ENCODE measurements at places on chromosomes 13 and 19. TPM values are rescaled to one million over a fixed set of nuclear protein-coding genes. Genes with fewer than 3 reads are reported as not detected.

DNA sequence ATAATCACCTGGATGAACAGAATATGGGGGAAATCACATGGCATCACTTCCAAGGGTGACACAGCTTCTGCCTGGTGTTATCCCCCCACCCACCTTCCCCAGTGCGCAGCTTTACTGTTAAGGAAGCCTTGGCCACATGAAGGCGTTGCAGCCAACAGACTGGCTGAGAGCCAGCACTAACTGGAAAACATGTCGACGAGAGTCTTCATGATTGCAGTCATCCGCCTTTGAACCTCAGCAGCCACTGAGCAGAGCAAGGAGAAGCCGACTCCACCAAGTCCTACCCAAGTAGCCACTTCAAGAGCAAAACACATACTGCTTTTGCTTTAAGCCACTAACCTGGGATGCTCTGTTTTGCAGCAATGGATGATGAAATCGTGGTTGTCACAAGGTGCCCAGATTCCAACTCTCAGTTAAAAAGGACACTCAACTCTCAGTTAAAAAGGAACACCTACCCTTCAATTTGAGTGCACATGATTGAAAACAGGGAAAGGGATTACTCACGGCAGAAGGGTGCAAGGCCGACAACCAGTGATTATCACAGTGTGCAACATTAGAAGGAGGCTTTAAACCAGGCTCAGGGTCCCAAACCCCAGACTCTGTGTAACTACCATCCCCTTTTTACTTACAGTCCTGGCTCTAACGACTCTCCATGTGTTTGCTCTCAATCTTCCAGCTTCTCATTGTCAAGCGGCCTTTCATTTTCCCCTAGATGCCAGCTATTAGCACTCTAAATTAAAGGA is 149.1 kb downstream of the KLF12 start:
- no peak for DNase-seq

DNA sequence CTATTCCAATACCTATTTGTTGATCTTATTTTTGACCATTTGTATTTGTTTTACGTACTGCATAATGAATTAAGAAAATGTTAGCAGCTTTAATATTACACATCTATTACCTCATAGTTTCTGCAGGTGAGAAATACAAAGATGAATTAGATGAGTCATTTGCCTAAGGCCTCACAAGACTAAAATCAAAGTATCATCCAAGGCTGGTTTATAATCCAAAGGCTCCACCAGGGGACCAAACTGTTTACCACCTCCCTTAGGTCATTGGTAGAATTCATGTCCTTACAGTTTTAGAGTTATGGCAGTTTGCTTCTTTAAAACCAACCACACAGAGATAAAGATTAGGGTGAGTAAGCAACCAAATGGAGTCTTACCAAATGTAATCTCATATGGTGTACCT is 848.1 kb downstream of the SLITRK6 start:
- peak; percentile 3 for DNase-seq

DNA sequence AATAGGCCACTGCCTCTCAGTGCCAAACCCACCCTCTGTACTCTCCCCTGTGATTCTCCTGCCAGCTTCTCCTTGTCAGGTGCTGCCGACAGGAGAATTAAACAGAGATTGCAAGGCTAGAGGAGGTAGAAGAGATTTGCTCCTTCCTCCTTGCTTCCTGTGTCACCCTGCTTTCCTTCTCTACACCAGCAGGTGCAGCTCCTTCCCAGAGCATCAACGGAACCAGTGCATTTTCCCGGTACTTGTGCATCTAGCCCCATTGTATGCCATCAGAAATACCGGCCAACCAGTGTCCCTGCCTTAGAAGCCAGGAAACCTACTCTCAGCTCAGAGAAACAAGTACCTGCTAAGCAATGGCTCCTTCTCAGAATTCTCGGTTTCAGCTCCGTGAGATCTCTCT is 253.2 kb downstream of the SUCLA2 start:
- no peak for DNase-seq

The KLK8 gene
- total RNA-seq, result not detected

- DNase-seq, result no peak
Measured at GRCh38 chr19:15181394-15181793, 19.4 kb downstream of the NOTCH3 start.

DNA sequence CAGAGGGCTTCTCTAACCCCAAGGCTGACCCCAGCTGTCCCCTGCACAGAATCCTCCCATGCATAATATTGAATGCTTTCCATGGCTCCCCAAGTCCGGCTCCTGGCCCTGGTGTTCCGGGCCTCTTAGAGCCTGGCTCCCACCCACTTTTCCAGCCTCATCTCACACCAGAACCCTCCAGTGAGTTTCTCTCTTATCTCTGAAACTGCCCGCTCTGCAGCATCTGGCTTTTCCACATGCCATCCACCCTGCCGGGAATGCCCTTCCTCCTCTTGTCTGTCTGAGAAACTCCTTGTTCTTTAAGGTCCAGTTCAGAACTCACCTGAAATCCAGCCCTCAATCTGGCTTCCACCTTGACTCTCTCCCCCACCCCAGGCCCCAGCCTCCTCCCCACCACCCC is 6.8 kb downstream of the SYNGR4 start:
- no peak for DNase-seq

The SBK3 gene
- total RNA-seq, result not detected

The SPTBN4 gene
- 0.67 TPM for total RNA-seq

GRCh38 chr19:56663931-56664500 is 7.5 kb downstream of the ZNF835 start:
- no peak for DNase-seq

DNA sequence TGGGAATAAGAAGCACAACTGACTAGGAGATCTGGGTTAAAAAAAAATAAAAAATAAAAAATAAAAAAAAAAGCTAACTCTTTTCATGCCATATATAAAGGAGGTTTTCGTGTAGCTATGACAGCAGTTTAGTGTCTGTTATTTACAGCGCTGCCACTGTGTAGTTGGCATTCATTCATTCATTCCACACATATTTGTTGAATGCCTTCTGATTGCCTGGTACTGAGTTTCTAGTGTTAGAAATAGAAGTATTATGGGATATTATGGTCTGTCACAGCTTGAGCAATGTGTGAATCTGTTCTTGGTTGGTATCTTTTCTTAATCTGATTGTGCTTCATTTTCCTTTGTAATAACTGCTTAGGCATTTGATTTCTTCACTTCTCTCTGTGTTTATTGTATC is 237.4 kb downstream of the NBEA start:
- DNase-seq, result peak; percentile 59

- DNase-seq, result no peak
Measured at GRCh38 chr13:37068962-37069361, 9.5 kb upstream of the SUPT20H start.

- no peak for DNase-seq
Measured at GRCh38 chr13:112569821-112570220, 18.1 kb downstream of the TUBGCP3 start.

GRCh38 chr19:5971714-5972354 is 6.1 kb downstream of the RANBP3 start:
- DNase-seq, result no peak

The LYL1 gene
- not detected for total RNA-seq

The ANGPTL8 gene
- total RNA-seq, result not detected

The HIPK4 gene
- 0.02 TPM for total RNA-seq

DNA sequence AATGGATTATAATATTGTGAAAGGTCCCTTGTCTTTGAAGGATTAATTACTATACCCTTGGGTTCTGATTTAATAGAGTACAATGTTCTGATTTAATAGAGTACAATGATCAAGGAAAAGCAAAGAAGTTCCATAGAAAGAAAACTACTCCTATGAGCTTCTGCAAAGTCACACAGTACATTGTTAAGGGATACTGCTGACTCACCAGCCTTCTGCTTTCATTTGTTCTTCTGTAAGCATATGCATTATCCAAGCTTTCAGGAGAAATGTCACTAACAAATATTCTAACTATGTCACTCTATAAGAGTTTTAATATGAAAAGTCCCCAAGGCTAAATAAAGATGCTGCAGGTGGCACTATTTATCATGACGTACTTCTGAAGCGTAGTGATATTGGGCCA is 396.7 kb downstream of the RFC3 start:
- peak; percentile 13 for DNase-seq

- no peak for DNase-seq
Measured at GRCh38 chr13:107968470-107968869, 246.9 kb downstream of the LIG4 start.

DNA sequence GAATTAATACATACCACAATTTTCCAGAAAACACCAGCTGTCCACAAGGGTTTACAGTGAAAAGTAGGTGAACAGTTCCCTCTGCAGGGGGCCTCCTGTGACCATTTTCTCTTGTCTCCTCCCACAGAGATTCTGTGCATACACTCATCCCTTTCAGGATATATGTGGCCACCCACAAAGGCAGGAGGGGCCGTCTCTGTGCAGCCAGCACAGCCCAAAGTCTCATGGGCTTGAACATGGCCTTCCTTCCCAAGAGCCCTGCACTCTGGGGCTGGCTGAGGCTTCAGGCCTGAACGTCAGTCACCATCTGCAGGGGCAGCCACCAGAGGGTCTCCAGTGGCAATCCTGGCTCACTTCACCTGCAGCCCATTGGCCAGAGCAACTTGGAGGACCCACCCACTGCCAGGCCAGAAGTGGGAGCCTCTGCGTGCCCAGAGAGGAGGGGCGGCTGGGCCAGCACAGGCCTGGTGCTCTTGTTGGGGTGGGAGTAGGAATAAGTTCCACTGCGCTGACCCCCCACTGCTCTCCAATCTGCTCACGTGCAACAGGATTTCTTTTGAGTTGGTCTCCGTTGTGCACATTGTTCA is 25.1 kb downstream of the TMEM161A start:
- DNase-seq, result peak; percentile 53

- no peak for DNase-seq
Measured at GRCh38 chr13:43044720-43045301, 21.4 kb downstream of the DNAJC15 start.

The RAB4B gene
- total RNA-seq, result 34.2 TPM

DNA sequence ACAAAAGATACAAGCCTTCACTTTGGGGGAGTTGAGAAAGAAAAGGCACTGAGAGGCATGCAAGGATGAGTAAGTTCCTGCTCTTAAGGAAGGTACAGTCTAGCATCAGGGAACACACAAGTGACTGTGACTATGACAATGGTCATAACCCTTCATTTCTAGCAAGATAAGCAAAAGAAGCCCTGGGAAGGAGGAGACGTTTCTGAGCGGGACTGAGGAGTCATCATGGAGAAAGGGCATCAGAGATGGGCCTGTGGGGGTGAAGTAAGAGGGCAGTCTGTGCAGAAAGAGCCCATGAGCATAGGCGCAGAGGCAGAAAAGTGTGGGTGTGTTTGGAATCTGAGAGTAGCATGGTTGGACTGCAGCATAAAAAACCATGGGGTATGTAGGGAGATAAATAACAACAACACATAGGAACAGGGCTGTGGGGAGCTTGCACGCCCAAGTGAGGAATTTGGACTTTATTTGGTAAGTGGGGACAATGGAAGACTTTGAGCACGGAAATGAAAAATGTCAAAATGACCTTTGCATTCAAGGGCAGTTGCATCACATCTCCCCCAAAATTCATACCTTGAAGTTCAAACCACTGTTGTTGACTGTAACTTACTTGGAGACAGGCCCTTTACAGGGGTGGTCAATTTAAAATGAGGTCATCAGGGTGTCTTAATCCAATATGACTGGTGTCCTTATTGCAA is 86.7 kb downstream of the MBNL2 start:
- peak; percentile 64 for DNase-seq

DNA sequence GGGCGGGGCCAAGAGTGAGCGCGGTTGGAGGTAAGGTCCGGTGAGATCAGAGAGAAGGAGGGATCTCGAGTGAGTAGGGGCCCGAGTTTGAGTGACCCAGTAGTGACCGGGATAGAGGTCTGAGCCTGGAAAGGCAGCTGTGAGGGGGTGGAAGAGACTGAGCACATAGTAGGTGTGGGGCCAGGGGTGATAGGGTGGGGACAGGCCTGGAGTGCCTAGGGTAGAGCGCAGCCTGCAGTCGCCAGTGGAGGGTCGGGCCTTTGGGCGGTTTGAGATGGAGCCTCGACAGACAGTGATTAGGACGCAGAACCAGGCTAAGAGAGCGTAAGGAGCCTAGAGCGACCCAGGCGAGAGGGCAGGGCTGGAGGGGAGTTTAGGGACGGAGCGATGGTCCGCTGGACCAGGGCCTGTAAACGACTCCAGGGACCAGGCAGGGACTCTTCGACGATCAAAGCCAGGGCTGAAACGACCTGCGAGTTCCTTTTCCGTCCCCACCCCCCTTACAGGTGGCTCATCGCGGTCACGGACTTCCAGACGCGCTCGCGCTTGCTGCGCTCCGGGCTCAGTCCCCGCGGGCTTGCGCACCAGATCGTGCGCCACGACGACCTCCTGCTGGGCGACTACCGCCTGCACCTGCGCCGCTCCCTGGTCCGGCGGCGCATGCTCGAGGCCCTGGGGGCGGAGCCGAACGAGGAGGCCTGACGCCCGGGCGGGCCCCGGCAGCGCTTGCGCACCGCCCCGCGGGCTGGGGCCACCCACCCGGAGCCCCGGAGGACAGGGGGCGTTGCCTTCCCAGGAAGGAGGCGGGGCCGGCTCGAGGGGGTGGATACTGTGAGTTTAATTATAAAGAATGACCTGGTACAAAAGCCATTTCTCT is 9.4 kb downstream of the C19orf81 start:
- peak; percentile 55 for DNase-seq

- DNase-seq, result no peak
Measured at GRCh38 chr13:48831248-48831647, 144.5 kb upstream of the FNDC3A start.

- DNase-seq, result peak; percentile 42
Measured at GRCh38 chr13:21402586-21403307, 56.4 kb downstream of the ZDHHC20 start.

- DNase-seq, result no peak
Measured at GRCh38 chr19:23399443-23399842, 4.2 kb upstream of the ZNF91 start.

GRCh38 chr19:35744430-35745327 is 539 bp downstream of the U2AF1L4 start:
- DNase-seq, result peak; percentile 96

The ZNF534 gene
- not detected for total RNA-seq

The ZNF492 gene
- total RNA-seq, result not detected

GRCh38 chr19:5485286-5485636 is 30.0 kb downstream of the ZNRF4 start:
- DNase-seq, result no peak

DNA sequence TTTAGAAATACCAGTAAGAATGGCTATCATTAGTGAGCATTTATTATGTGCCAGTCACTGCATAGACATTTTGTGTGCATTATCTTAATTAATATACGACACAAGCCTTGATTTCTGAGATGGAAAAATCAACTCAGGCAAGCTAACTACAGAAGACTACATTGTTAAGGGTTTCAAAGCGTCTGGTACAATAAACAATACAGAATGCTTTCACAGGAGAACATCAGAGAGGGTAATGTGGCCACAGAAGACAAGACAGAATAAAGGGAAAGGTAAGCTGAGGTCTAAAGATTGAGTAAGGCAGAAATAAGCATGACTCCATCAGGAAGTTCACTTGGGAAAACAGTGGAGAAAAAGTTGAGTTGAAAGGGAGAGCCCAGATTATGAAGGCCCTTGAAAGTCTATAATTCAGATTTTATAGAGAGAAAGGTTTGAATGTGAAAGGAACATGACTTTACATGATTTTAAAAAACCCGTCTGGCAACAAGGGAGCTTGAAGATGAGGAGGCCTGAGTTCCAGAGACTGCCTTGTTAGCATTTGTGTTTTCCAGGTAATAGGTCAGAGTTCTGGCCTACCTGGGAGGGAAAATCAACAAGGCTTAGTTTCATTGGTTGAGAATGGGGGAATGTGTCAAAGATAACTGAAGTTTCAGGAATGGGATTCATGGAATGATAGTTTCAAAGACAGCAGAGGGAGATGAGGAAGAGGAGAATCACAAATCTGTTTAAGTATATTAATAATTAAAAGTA is 1.8 kb upstream of the MBNL2 start:
- no peak for DNase-seq

All from M059J (cell line).